ENCODE measurements at places on chromosomes 12 and 14.
A peak's percentile ranks its signal among the peaks of the same experiment; 100 is the strongest.

GRCh38 chr12:131002216-131002631 lies 48.5 kb downstream of the ADGRD1 start:
- DNase-seq, result no peak

DNA sequence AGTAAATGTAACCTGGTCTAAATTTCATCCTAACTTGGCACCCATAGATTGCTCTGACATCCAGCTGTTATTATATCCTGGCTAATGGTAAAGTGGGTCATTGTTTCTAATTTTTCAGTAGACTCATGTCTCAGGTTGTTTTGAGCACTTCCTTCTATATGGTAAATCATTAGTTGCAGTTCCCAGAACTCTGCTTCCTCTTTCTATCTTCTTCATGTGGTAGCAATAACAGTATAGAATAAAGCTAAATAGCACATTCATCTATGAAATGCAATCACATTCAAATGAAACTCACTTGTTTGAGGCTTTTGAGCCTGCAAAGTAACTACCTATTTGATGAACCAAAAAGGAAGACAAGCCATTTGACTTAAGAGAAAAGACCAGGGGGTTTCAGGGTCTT lies 65.1 kb upstream of the GZMB start:
- no peak for DNase-seq

DNA sequence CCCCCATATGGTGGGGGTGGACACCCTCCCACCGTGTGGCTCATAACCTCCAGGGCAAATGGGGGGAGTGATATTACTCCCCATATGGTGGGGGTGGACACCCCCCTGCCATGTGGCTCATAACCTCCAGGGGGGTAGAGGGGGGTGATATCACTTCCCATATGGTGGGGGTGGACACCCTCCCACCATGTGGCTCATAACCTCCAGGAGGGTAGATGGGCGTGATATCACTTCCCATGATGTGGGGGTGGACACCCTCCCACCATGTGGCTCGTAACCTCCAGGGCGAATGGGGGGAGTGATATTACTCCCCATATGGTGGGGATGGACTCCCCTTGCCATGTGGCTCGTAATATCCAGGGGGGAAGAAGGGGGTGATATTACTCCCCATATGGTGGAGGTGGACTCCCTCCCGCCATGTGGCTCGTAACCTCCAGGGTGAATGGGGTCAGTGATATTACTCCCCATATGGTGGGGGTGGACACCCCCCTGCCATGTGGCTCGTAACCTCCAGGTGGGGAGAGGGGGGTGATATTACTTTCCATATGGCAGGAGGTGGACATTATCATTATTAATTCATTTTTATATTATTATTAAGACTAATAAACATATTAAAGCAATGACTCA lies 51.2 kb upstream of the OXA1L start:
- DNase-seq, result no peak

- DNase-seq, result no peak
Measured at GRCh38 chr12:112111931-112112330, 3.3 kb upstream of the NAA25 start.

DNA sequence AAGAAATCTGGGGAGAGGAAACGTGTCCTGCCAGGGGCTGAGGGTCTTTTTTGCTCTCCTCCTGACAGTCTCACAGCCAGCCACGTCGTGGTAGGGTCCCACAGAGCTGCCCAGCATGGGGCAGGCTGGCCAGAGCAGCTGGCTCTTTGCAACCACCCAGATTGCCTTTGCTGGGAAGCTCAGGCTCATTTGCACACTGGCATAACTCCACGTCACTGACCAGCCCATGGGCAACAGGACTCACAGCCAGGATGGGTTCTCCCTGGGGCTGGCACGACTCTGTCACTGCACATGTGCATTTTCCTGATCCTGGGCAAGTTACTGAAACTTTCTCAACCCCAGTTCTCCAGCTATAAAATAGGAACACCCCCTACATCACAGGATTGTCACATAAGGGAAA lies 242.2 kb downstream of the DPF3 start:
- no peak for DNase-seq

- peak; percentile 14 for DNase-seq
Measured at GRCh38 chr12:88142610-88142991, 494 bp downstream of the TMTC3 start.

GRCh38 chr14:105012171-105012985 lies 8.5 kb downstream of the CDCA4 start:
- DNase-seq, result no peak

- DNase-seq, result no peak
Measured at GRCh38 chr12:91922139-91922538, 223.5 kb downstream of the BTG1 start.

DNA sequence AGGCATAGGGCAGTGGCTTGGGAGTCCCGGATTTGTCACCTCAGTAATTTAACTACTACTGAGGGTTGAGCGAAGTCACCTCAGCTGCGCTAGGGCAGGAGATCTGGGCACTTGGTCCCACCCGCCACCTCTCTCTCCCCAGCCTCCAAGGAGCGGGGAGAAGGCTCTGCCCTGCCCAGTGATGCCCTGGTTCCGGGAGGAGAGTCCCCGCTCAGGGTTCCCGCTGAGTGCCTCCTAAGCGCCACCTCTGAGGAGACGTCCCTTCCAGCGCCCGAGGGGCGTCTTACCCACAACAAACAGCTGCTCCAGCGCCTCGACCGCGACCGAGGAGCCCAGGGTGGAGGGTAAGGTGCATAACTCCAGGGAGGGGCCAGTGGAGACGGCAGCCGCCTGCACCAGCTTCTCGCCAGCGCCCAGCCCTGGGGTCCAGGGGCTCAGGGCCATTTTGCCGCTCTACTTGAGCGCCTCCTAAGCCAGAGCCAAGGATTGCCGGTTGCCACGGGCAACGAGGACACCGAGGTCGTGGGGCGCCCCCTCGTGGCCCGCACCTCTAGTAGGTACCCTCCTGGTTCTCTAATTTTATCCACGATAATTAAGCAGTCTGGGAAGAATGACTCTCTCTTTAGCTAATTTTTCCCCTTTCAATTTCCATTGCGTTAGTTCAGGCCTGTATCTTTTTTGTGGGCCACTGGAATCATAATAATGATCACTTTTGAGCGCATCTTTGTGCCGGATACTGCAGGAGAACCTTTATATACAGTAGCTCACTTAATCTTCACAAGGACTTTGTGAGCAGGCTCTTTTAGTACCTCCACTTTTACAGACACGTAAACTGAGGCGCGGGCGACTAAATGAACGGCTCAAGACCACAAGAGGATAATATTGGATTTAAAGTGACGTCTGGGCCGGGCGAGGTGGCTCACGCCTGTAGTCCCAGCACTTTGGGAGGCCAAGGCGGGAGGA lies at the start of gene CCDC175:
TSS of gene CCDC175 (minus strand) at position 481 of the 963 bp plus-strand sequence. CDS start at position 444, 37 bp downstream.
- peak; percentile 74 for DNase-seq

DNA sequence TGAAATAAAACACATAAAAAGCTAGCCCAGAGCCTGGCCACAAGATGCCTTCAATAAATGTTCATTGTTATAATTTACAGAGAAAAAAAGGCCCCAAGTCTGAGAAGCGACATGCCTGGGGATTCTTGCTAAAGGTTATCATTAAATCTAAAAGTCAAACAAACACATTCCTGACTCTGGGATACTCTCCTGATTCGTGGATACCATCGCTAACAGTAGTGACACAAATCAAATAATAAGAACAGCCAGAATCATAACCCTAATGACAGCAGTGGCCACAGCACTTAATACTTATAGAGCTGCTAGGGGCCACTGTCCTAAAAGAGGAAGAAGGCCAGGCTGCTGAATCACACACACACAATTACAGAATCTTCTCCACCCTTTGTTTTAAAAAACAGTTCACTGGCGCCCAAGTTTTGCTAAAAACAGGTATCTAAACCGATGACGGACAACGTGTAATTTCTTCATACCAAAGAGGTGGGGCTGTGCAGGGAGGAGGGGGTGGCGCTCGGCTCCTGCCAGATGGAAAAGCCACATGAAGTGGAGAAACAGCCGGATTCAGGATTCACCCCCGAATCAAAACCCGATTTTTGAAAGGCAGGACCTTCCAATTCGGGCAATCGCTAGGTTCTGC lies 1.2 kb downstream of the CLIP1 start:
- no peak for DNase-seq

DNA sequence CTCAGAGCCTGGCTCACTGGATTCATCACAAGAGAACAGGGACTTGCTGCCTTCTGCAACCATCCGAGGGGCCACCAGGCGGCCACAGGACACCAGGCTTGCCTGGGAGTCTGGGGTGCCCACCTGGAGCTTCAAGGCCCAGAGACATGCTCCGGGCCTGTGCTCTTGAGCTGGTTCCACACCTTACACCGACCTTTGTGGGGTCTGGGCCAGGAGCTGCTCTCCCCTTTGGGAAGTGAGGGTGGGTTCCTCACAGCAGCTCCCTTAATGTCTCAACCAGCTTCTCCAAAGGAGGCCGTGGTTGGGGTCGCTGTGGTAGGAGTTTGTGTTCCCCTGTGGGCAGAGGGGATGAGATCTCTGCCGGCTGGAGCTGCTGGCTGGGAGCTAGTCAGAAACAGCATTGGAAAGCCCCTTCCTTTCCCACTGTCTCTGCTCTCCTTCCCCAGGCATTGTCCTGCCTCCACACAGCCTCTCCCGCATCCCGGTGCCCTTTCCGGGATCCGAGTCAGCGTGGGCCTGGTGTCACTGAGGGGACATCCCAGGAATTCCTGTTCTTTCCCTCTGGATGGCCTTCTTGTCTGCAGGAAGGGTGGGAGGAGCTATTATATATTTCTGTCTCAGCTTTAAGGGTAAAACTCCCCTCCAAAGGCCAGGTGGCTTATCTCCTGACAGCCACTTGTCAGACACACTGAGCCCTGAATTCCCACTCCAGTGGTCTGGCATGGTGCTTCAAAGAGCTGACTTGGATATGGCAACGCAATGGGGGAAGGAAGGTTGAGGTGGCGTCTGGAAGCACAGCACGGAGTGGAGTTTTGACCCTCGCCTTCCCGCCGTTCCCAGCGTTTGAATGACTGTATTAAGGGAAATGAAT lies 5.1 kb upstream of the PAPLN start:
- no peak for DNase-seq

- no peak for DNase-seq
Measured at GRCh38 chr14:94570002-94570400, 8.8 kb downstream of the SERPINA4 start.

GRCh38 chr12:62748941-62749468 lies 185.9 kb downstream of the PPM1H start:
- no peak for DNase-seq

GRCh38 chr12:111426344-111427185 lies 20.8 kb downstream of the SH2B3 start:
- DNase-seq, result no peak

DNA sequence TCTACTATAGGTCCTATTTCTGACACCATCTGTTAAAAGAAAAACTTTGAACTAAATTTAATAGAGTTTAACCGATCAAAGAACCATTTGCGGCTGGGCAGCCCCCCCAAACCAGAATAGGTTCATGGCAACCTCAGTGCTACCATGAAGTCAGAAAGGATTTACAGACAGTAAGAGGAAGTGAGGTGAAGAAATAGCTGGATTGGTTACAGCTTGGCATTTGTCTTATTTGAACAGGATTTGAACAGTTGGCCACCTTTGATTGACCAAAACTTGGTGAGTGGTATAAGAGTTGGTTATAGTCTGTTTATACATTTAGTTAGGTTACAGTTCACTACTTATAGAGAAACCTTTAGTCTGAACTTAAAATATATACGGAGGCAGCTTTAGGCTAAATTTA lies 88.9 kb downstream of the TXNDC16 start:
- no peak for DNase-seq

DNA sequence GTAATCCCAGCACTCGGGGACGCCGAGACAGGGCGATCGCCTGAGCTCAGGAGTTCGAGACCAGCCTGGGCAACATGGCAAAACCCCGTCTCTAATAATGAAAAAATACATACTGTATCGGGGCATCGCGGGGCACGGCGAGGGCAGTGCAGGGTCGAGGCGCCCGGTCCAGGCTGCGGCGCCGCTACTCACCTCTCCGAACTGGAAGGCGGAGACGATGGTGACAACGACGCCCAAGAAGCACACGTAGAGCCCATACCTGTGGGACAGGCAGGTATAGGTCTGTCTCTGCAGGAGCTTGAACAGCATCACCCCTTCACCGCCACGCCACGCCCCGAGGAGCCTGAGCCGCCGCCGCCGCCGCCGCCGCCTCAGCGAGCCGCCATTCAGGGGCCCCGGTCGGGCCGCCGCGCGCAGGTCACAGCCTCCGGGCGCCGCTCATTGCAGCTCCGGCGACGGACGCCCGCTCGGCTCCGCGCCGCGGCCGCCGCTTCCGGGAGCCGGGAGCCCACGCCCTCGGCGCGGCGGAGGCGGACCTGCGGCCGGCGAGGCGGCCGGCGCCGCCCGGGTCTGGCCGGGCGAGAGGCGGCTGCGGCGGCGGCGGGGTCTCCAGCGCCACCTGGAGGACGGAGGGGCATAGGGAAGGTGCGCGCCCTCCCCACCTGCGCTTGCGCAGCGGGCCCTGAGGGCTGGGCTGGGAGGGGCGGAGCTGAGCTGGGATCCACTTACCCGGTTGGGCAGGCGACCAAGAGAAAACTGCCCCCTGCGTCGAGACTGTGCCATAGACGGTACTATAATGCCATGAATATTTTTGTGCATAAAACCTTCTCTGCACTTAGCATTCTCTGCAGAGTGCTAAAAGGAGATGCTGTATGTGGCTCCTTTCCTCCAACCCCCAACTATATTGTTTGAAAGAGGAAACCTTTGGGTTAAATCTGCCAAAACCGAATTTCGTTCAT lies at the start of gene GNPTAB:
TSS of gene GNPTAB (minus strand) at position 593 of the 959 bp plus-strand sequence. CDS start at position 309, 284 bp downstream.
- DNase-seq, result peak; percentile 94

- DNase-seq, result no peak
Measured at GRCh38 chr14:95526483-95527386, 8.1 kb upstream of the GLRX5 start.

- DNase-seq, result no peak
Measured at GRCh38 chr14:76761960-76762410, 717 bp downstream of the VASH1 start.

GRCh38 chr12:124236625-124237031 lies 58.3 kb upstream of the RFLNA start:
- no peak for DNase-seq

DNA sequence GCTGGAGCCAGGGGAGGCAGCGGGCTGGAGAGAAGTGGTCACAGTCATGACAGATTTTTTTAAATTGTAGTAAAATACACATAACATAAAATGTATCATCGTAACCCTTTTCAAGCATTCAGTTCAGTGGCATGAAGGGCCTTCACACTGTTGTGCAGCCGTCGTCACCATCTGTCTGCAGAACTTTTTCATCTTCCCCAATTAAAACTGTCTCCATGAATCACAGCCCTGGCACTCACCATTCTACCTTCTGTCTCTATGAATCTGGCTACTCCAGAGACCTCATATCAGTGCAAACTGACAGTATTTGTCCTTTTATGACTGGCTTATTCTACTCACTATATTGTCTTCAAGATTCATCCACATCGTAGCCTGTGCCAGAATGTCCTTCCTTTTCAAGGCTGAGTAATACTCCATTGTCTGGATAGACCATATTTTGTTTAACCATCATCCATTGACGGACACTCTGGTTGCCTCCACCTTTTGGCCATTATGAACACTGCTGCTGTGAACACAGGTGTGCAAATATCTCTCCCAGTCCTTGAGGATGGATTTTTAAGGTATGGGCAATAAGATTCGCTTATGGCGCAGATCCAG lies 91.5 kb upstream of the NCOR2 start:
- no peak for DNase-seq

DNA sequence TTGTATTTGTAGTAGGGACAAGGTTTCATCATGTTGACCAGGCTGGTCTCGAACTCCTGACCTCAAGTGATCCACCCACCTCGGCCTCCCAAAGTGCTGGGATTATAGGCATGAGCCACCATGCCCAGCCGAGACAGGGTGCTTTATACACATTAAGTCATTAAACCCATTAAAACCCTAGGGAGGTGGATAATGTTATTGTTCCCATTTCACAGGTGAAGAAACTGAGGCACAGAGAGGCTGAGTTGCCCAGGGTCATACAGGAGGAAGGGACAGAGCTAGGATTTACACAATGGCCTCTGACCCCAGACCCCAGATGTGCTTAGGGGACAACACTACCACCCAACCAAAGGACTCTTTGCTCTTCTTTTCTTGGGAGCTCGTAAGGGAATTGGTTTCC lies 51.0 kb upstream of the RIN3 start:
- no peak for DNase-seq

All from activated T-cell treated with anti-CD3 and anti-CD28 coated beads for 1 hour (primary cell).